Vagina (tissue), 2 donors: ENCODE measurements at places on chromosomes 1 and 21.

DNA sequence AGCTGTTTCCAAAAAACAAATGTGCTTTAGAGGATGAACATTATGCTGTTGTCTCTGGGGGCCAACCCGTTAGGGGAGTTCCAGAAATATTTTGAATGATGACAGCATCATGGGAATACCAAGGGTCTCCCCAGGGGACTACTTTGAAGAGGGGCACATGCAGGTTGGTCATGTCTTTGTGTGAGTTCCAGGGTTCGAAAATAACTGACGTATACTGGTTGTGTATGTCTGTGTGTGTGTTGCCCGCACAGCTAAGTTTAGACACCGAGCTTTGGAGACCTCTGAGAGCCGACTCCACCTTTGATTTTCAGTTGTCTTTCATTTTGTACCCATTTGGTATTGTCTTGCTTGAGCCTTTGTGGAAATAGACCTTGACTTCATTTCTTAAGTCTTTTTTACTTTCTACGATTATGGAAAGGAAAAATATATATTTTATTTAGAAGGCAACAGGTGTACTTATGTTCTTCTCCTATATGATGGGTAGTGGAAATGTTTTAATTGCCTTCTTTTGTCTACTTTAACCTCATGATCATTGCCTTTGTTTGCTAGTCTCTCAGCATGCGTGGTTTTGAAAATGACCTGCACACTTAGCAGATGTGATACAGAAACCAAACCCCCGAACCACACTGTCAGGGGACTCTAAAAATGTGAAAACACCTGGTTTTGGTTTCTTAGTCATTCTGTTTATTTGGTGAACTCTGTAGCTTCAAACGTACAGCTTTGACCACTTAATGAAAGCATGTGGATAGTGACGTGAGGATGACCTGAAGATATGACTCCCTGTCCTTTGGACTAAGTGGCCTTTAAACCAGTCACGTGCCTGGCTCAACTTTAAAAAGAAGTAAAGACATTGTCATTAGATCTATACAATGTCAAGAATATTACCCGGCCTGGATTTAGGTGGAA, 56.5 kb downstream of the GALNT2 start:
- no peak for DNase-seq

- peak; percentile 78 for DNase-seq
Measured at GRCh38 chr1:244319283-244320132, 132.2 kb downstream of the ADSS2 start.

- no peak for DNase-seq
Measured at GRCh38 chr1:17742583-17742982, 12.6 kb upstream of the ACTL8 start.

DNA sequence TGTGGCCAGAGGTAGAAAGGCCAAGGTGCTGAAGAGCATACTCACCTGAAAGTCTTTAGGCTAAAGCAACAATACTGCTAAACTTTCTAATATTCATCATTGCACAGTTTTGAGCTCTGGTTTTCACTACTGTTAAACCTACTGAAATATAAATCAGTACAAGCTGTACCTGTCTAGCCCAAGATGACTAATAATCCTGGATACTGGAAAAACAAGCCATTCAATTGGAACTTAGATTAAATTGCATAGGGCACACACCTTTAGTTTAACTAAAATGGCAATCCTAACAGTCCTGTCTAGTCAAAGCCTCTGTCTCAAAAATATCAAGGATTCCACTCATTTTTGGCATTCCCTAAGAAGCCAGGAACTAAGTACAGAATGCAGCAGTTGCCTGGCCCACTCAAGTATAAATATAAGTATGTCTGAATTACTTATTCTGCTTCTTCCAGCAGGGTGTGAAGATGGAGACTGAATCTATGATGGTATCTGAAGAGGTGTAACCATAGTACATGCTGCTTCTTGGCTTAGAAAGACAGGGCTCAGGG, 3.1 kb downstream of the CHML start:
- no peak for DNase-seq

DNA sequence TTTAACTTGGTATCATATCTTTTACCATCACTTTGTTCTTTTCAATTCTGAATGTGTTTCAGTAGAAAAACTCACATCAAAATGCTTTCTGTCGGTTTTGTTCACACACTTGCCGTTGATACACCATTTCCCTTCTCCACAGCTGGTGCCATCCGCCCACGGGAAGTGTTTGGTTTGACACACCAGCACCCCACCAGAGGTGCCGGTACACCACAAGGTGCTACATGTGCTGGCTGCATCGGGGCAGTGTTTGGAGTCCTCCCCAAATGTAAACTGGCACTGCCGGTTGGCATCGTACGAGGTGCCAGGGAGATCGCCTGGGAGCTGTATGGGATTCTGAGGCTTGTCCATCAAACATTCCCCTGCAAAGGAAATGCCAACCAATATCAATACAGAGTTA, 5.0 kb downstream of the ADAMTS1 start:
- DNase-seq = no peak

DNA sequence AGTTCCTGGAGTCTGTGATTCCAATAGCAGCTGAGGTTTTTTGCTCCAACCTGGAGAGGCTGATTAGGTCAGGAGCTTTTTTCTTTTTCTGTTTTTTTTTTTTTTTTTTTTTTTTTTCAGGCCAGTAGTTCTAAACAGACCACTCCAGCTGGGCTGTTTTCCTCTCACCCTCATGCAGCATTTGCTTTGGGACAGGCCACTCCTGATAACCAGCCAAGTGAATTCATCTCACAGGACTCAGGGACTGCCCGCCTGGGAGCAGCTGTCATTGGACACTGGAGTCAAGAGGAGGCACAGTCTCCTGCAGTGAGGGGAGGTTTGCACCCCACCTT, 22.9 kb downstream of the PLXNA2 start:
- DNase-seq = no peak

DNA sequence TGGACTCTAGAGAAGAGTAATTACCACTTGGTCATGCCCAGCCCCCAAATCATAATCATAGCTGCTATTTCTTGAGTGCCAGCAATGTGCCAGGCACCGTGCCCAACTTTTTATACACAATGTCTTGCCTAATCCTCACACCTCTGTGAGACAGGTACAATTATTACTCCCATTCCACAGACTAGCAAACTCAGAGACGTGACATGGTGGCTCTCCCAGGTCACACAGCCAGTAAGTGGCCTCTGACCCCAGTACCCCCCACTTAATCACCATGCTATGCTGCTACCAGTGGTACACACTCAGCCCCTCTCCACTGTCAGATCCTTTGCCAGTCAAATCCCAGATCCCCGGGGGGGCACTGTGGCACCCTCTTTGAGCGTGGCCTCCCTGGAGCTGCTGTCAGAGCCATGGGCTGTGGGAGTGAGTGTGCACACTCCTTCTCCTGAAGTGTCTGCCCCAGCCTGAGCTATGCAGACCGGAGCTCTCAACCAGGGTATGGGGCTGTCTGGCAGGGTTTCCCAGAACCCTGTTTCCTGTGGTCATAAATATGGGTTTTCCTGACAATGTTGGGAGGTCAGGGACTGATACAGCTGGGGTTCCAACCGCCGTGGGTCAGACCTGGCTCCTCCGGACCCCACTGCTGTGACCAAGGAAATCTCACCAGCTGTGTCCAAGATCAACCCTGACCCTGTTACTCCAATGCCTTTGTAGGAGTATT, 51.8 kb downstream of the LACTBL1 start:
- DNase-seq = no peak

- no peak for DNase-seq
Measured at GRCh38 chr21:31364253-31364945, 20.3 kb upstream of the TIAM1 start.

DNA sequence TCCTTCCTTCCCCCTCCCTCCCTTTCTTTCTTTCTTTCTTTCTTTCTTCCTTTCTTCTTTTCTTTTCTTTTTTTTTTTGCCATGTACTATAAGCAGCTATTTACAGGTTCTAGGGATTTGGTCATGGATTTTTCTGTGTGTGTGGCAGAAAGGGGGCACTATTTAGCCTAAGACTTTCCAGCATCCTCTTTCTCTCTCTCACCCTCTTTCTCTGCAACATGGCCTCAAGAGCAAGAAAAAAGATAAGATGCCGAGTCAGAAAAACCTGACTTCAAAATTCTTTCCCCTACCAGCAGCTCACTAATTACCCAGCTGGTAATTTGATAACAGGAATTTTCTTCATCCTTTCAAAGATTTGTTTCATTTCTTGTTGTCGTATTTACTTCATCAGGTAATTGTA, 458.3 kb upstream of the ADAMTS5 start:
- DNase-seq = no peak

DNA sequence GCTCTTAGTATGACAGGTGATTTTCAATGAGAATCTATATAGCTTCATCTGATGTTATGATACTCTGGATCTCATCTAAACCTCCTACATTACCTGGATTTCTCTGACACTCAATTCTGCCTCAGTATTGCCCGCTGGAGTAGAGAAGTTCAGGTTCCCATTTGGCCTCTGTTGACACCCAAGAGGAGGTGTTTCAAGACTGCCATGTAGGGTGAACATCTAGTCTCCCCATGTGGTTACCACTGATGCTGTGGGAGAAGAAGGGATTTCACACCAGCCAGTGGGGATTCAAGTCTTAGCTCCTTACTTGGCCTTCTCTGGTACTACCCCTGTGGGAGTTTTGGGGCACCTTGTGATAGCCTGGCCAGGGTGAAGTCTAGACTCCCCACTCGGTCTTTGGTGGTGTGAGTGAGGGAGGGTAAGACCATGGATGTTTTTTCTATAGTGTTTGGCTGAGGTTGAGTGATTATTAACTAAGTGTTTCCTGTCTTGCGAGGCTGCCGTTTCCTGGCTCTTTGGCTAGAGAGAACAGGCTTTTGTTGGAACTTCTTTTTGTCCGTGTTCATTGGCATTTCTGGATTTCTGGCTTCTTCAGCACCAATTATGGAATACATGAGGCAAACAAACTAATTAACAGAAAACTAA, 90.7 kb downstream of the RHOU start:
- no peak for DNase-seq

DNA sequence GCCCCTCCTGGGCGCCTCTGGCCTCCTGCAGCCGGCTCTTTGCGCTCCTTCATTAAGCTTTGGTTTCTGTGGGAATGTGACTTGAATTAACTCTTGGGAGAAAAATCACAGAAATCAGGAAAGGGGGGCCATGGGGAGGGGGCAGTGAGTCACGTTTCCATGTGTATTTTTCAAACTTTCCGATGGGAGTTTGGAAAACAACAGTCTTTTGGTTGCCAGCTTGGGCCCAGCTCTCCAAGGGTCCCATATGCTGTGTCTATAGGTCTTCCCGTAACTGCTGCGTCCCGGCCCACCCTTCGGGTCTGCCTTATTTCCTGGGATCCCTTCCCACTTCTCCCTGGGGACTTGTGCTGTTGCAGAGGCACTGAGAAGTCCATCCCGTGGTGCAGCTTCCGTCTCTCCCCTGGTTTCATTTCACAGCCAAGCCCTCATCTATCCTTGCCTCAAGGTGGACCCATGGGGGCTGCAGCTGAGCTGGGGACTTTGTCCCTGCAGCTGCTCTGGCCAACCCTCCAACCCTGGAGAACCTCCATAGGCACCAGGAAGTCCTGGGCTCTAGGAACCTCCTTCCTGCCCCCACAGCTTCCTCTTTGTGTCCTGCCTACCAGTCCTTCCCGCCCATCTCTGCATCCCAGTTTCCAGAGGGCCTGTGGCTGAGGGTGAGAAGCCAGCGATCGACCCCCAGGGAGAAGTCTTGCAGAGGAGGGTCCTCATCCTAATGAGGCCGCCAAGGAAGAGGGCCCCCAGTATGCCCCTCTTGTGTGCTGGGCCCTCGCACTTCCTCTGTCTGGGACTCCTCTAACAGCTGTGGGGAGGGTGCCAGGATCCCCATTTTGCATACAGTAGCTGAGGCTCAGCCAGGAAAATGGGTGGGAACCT, 11.6 kb upstream of the LMNA start:
- no peak for DNase-seq

- DNase-seq = no peak
Measured at GRCh38 chr1:192577145-192578140, 1.9 kb downstream of the RGS1 start.

GRCh38 chr1:118243269-118243668, 58.2 kb upstream of the SPAG17 start:
- no peak for DNase-seq

GRCh38 chr1:12434174-12434573, 183.8 kb downstream of the DHRS3 start:
- no peak for DNase-seq

DNA sequence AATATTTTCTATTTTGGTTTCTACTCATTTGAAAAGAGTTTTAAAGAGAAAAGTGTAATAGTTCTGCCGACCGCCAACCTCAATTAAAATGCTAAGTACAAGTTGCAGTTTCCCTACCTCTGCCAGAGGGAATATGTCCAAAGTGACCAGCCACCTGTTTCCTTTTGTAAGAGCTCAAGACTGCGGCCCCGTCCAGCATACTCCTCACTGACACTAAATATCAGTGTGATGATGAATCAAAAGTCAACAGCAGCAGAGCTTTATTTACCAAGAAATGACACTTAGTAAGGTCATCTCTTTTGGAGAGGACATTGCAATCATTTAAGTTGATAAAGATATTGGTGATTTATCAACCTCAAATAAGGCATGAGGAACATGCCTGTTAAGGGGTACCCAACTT, 57.4 kb upstream of the NRIP1 start:
- DNase-seq = no peak

- peak; percentile 93 for DNase-seq
Measured at GRCh38 chr1:27522432-27523336, 32.7 kb upstream of the WASF2 start.

DNA sequence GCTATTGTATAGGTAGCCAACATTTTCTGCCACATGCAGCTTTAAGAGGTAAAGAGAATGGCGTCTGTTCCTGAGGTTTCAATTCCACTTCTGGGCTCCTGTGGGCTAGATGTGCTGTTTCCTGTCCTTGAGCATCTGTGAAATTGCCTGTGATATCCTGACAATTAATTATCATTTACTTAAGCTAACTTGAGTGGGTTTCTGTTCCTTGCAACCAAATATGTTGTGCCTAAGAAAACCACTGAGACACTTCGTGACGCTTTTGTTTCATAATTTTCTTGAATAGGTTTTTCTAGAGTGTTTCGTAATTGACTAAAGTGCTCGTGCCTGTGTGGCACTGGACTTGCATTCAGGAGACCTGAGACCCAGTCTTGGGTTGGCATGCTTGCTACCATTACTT, 127.3 kb upstream of the POU3F1 start:
- no peak for DNase-seq

- no peak for DNase-seq
Measured at GRCh38 chr1:179058487-179059483, 23.1 kb upstream of the TOR3A start.

DNA sequence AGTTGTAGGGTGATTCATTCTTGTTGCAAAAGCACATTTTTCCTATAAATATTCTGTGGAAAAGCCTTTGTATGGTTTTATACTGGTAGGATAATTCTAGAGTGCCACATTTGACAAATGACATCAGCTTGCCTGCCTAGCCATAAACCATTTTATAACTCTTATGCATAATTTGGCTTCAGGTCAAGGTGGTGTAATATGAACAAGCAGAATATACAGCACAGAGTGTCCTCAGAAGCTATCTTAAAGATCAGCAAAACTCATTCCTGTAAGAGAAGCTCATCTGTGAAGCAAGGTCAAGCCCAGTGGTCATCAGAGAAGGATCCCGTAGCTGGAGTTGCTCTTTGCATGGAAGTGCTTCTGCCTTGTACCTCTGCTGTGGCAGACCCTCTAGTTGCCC, 24.0 kb upstream of the C1orf21 start:
- DNase-seq = no peak

- no peak for DNase-seq
Measured at GRCh38 chr1:19079541-19080472, 123.3 kb upstream of the IFFO2 start.

- no peak for DNase-seq
Measured at GRCh38 chr1:156103521-156103947, 11.0 kb upstream of the LMNA start.

- DNase-seq = no peak
Measured at GRCh38 chr1:153292740-153293479, 19.8 kb downstream of the PGLYRP3 start.
